ENCODE measurements at places on chromosomes 12 and 14.

GRCh38 chr14:103840014-103840413 lies 7.4 kb downstream of the PPP1R13B start:
- DNase-seq, result no peak

- DNase-seq, result peak; percentile 31
These were observed at the start of gene ADSS1 for GRCh38 chr14:104723651-104724406. TSS of gene ADSS1 (plus strand) at chr14:104724229. CDS start at chr14:104724271, 42 bp downstream.

GRCh38 chr12:123471374-123472068 lies 13.6 kb downstream of the SNRNP35 start:
- no peak for DNase-seq

DNA sequence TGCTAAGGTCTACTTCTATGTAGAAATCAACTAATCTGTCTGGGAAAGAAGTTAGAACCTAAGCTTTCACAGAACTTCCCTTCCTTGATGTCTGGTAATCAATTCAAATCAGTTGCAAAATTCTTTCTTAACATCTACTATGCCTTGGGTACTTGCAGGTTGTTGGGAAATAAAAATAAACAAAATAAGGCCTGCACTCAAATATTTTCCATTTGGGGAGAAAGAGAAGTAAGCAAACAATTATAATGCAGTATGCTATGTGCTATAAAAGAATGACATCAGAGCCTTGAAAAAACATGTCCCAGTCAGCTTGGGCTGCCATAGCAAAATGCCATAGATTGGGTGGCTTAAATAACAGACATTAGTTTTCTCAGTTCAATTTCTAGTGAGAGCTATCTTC lies 425.9 kb upstream of the DCN start:
- no peak for DNase-seq

GRCh38 chr12:64893961-64894360 lies 69.5 kb downstream of the TBC1D30 start:
- no peak for DNase-seq

DNA sequence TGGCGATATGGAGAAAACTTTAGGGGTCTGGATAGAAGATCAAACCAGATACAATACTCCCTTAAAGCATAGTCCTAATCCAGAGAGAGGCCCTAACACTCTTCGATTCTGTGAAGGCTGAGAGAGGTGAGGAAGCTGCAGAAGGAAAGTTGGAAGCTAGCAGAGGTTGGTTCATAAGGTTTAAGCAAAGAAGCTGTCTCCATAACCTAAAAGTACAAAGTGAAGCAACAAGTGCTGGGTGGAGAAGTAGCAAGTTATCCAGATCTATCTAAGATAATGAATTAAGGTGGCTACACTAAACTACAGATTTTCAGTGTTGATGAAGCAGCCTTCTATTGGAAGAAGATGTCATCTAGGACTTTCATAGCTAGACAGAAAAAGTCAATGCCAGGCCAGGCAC lies 24.6 kb upstream of the MTERF2 start:
- DNase-seq, result no peak

DNA sequence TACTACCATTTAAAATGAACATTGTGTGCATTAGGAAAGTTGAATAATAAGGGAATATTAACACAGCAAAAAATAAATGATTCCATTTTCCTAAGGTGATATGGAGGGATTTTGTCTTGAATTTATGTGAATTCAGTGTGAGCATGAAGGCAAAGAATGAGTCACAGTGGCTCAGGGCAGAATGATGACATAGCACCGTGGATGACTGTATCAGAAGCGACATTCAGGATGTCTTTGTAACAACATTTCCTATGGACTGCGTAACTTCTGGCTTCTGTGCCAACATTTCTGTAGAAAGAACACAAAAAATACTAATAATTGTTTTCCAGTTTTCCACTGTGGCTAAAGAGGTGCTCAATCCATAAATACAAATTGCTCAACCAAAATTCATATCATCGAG lies 54.6 kb downstream of the TTC8 start:
- DNase-seq, result no peak

- no peak for DNase-seq
These were observed 41.2 kb downstream of the YLPM1 start for GRCh38 chr14:74804219-74804825.

Measured in activated CD4-positive, CD25-positive, alpha-beta regulatory T cell (primary cell).